ENCODE measurements at places on chromosomes 5 and 9.

DNA sequence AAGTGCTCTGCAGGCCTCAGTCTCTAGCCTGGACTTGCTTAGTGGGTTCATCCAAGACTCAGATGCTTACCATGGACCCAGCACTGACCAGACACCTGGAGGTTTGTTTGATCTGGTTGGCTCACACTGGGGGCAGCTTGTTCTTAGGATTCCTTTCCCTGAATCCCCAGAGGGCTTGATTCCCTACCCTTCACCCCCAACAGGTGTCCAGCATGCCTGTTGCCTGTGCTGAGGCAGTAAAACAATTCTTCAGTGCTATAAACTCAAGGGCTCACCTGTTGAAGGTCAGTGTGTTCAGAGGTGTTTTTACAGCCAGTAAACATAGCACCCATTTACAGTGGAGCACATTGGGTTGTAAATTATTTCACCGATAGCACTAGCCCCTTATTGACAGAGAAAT is 123.8 kb upstream of the KLF4 start:
- DNase-seq: no peak

GRCh38 chr5:96111080-96111756 is 149.6 kb upstream of the ELL2 start:
- DNase-seq: no peak

DNA sequence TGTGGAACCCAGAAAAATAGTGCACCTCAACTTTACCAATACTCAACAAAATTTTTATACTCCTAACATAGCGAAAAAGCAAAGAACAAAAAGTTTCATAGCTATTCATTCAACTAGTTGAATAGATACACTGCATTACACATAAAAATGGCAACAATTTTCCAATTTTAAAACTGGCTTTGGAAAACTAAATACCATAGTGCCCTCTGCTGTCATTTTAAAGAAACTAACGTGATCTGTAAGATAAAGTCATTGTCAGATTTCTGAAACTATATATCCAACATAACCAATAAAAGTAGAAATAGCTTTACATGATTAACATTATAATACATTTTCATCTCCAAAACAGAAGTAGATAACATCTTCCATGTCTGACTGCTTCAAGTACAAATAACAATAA is 31.6 kb downstream of the DTWD2 start:
- peak; percentile 17 for DNase-seq

GRCh38 chr5:166178411-166179080 is 2112.9 kb upstream of the WWC1 start:
- DNase-seq: no peak

- DNase-seq: no peak
Measured at GRCh38 chr9:125146247-125146646, 2.9 kb upstream of the SCAI start.

GRCh38 chr5:125630237-125630636 is 793.0 kb upstream of the GRAMD2B start:
- DNase-seq: no peak

- no peak for DNase-seq
Measured at GRCh38 chr9:20040991-20041696, 252.3 kb upstream of the SLC24A2 start.

GRCh38 chr5:2134543-2135292 is 252.0 kb upstream of the IRX4 start:
- DNase-seq: no peak

- no peak for DNase-seq
Measured at GRCh38 chr9:71758277-71758676, 10.0 kb downstream of the CEMIP2 start.

DNA sequence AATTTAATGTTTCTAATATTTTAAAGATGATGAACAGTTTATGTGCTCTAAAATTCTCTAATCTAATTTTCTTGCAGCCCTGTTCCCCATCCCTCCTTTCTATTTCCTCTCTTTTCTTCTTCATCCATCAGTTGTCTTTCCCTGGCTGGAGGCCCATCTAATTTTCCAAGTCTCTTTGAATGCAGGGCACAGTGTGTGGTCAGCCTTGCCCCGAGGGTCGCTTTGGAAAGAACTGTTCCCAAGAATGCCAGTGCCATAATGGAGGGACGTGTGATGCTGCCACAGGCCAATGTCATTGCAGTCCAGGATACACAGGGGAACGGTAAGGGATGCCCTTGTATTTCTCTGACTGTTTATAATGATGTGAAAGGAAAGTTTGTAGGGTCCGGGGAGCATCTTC is 111.8 kb downstream of the MEGF10 start:
- DNase-seq: peak; percentile 63

- no peak for DNase-seq
Measured at GRCh38 chr5:24904981-24905517, 260.3 kb upstream of the CDH10 start.

- no peak for DNase-seq
Measured at GRCh38 chr5:107213025-107213424, 457.7 kb downstream of the EFNA5 start.

DNA sequence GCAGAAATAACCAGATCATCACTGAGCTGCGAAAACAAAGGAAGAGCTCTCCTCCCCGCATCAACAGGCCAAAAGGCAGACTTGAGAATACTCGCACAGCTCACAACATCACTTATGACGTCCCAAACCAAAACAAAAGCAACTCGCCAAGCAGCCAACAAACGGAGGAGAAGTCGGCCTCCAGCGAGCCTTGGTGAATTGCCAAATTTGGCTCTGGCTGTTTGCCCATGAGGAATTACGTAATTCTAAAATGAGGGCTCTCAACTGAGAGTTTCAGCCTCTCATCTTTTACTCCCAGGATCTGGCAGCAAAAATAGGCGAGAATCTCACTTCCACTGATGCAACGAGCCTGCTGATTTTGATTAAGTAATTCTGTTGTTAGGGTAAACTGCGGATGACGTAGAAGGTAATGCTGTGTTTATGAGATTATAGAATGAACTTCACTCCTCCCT is 51.7 kb upstream of the SEMA6A start:
- DNase-seq: peak; percentile 12

DNA sequence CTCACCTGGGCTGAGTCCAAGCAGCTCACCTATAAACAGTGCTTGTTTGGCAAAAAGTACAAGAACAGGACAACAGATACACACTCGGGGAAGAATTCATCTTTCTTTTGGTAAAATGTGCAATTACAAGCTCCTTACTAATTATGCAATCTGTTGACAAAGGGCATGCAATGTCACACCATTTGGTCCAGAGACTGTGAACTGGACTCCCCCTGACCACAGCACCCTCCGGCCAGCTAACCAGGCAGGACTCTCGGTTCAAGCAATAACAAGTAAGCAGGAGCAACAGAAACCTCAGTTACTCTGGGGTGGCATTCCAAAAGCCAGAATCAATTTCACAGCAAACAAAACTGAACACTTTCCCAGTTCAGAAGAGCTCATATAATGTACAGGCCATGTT is 113.8 kb downstream of the GNAQ start:
- no peak for DNase-seq

DNA sequence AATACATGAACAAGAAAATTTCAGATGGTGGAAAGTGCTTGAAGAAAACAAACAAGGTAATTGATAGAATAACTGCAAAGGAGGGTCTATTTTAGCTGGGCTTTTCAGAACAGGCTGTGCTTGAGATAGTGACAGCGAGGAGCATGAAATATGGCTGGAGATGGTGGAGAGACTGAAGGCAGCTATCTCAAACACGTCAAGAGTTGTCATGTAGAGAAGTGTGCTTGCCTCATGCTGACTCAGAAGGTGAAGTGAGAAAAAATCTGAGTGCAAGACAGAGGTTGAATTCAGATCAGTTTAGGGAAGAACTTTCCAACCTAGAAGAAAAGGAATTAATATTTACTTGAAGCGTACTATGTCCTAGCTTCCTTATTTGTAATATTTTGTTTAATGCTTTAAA is 115.5 kb upstream of the RANBP3L start:
- no peak for DNase-seq

- DNase-seq: peak; percentile 97
Measured at GRCh38 chr5:109921735-109922380, 232.1 kb downstream of the MAN2A1 start.

DNA sequence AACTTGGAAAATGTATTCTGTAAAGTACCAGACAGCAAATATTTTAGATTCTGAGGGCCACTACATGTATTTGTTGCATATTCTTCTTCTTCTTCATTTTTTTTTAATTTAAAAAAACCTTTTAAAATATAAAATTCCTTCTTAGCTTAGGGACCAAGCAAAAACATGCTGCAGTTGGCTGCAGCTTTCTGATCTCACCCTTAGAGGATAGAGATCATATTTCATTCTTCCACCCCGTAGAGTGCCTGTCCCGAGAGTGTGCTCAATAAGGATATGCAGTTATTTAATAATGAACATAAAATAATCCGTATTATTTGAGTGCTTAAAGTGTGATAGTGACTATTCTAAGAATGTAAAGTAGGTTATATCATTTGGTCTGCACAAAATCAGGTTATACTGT is 204.2 kb upstream of the CD180 start:
- DNase-seq: no peak

DNA sequence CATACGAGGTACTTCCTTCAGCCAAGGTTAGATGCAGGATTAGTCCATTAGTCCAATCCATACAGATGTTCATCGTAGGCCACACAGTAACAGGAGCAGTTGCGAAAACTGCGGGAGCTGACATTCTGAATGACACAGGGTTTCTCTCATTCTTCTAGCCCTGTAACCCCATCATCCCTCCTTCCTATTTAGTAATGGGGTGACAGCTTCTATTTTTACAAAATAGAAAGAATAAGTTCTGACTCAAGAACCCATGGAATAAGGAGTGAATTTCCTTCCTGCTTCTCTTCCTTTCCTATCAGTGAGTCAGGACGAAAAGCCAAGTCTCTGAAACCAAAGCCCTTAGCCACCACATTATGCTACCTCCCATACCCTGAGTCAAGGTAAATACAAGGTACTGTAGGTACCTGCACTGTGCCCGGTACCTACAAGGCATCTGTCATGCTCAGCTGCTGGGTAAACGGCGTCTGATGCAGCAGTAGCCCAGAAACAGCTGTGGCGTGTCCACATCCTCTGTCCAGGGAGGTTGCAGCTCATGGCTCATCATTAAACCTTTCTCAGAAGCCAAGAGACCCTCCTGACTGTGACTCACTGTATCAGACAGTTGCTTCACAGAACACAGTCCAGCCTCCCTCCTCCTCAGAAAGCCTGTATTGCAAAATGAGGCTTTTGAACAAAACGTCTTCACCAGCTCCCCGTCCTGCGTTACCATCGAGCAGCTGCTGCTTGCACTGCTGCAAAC is 84.2 kb downstream of the ESM1 start:
- peak; percentile 91 for DNase-seq

DNA sequence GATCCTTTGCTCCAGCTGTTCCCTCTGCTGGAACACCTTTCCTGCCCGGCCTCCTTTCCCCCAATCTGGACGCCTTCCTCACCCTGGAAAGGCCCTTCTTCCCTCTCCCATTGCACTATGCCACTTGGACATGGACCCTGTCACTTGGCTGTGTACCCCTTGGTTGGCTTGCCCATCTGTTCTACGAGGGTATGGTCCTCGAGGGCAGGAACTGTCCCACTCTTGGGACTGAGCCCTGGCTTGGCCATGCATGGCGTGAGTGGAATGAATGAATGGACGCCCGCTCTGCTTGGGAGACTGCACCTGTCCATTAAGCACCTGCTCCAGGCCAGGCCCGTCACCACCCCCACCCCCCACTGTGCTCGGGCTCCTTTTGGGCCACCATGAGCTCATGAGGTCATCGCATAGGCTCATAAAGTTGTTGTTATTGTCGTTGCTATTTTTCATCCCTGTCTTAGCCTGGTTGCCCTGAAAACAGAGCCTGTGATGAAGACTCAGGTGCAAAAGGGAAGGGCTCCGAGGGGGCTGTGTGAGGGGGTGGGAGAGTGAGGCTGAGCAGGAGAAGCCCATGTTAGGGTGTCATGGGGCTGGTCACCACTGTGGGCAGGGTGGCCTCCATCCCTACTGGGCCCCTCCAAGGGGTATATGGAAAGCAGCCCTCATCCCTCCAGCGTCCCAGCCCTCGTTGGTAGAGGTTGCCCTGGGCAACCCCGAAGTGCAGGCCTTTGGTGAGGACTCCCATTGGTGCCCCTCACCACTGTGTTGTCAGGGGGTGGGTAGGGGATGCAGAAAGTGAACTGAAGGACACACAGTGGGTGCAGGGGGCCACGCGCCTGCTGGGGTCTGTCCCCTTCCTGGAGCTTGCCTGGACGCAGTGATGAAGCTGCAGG is 57.2 kb upstream of the IER5L start:
- DNase-seq: no peak

DNA sequence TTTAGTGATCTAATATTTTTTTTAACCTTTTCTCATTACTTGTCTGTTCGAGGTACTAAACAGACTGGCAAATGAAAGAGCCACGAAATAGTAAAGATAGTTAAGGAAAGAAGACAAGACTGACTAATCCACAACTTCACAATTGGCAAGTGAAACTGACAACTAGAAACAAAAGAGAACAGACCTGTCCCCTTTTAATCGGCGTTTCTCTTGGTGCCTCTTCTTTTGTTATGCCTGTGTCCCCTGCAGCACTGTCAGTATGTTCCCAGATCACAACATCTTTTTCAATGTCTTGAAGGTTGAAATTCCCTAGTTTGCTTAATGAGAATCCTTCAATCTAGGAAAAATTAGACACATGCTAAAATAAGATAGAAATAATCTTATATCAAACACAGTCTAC is 26.1 kb downstream of the TUT7 start:
- no peak for DNase-seq

DNA sequence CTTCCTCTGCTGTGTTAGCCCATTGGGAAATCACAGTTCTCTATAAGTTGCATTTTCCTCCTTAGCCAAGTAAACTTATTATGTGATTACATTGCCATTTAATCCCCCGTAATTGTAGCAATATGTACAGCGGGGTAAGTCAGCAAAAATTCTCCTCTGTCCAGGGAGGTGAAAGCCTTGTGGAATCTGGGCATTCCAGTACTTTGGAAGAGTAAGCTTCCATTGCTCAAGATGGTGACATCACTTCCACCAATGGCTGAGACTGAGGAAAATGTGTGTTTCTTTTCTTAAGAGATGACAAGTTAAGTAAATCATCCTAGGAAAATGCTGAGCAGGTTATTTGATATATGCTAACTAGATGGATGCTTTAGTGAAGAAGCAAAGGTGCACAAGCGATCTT is 436.7 kb downstream of the CETN3 start:
- DNase-seq: no peak

DNA sequence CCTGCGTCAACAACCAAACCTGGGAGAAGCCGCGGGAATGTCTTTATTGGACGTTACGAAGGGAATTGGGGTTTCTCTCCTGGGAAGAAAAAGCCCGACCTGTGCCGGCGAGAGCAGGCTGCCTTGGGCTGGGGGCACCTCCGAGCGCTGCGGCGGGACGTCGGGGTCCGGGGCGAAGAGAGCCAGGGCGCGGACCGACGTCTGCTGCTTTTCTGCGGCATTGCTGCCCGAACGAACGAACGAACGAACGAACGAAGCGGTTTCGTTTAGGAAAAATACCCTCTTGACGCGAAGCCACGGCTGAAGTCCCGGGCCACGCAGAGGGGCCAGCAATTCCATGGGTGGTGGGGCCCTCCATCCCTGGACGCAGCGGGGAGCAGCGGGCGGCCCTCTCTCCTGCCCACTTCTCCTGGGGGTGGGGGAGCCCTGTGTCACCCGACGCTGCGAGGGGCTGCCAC is 4.8 kb upstream of the PITX1 start:
- no peak for DNase-seq

Measured in myocyte (in vitro differentiated cells).